Suppressor macrophage treated with lipopolysaccharide for 4 hours (primary cell): ENCODE measurements at places on chromosomes 11 and 22.
A peak's percentile ranks its signal among the peaks of the same experiment; 100 is the strongest.

DNA sequence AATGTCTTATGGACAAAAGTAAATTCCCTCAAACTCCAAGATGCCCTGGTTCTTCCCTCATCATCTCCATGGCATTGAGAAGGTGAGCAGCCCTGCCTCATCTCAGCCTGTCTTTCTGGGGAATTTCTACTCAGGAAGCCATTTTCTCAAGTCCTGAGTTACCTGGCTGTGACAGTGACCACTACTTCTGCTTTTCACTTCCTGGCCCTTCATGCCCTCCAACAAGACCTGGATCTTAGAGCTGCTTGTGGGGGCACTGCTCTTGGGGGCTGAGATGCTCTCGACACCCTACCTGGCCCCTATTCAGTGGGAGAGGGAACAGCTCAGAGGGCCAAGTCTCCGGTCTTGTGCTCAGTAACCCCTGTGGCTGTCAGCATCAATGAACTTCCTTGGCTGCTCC lies 5.5 kb upstream of the IGSF22 start:
- DNase-seq, result no peak

DNA sequence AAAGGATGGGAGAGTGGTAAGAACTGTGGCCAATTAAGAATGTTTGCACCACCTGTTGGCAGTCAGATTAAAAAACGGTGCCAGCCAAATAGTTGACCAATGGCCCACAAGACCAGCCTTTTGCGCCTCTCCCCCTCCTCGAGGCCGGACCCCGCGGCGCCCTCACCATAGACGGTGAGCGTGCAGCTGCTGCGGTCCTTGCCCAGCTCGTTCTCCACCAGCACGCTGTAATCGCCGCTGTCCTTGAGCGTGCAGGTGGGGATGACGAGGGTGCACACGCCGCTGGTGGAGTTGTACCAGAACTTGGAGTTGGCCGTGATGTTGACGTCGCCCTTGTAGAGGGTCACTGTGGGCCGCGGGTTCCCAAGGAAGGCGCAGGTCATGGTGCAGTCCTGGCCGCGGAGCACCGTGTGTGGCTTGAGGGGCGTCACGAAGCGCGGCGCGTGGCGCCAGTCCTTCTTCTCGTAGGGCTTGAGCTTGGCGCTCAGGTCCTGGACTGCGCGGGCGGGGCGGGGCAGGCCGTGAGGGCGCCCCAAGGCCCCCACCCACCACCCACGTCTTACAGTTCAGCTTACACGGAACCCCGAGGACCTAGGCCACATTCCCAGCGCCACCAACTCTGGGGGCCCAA lies 7.2 kb downstream of the TMEM86A start:
- peak; percentile 16 for DNase-seq

DNA sequence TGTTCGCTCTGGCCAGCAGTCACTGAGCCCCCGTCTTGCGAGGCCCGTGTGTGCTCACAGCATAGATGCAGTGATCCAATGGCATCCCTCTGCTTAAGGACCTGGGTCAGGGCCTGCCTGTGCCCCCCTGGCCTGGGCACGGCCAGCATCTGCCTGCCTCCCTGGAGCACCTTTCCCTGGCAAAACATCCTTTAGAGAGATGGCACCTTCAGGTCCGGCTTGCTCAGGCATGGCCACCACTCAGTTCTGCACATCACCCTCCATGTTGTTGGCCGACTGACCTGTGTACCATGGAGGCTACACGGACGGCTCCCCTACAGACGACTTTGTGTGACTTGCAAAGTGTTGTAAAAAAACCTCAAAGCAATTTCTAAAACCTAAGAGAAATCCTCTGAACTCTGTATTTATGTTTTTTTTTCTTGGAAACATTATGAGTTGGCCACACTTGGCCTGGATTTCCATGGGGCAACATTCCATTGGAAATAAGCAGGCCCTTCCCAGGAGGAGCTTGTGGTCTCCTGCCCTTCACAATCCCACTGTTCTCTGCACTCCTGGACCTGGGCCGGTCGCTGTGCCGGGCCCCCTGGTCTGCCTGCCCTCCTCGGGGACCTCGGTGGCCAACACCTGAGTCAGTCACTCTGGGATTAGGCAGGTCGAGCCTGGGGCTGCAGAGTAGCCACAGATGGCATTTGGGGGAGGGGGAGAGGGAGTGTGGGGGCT lies 592.4 kb downstream of the TBC1D22A start:
- no peak for DNase-seq

- no peak for DNase-seq
Measured at GRCh38 chr11:127195501-127196120, 195.0 kb upstream of the KIRREL3 start.

GRCh38 chr11:74633406-74634393 lies 41.3 kb downstream of the POLD3 start:
- peak; percentile 27 for DNase-seq

GRCh38 chr11:14409891-14410290 lies 50.9 kb upstream of the RRAS2 start:
- DNase-seq, result no peak

DNA sequence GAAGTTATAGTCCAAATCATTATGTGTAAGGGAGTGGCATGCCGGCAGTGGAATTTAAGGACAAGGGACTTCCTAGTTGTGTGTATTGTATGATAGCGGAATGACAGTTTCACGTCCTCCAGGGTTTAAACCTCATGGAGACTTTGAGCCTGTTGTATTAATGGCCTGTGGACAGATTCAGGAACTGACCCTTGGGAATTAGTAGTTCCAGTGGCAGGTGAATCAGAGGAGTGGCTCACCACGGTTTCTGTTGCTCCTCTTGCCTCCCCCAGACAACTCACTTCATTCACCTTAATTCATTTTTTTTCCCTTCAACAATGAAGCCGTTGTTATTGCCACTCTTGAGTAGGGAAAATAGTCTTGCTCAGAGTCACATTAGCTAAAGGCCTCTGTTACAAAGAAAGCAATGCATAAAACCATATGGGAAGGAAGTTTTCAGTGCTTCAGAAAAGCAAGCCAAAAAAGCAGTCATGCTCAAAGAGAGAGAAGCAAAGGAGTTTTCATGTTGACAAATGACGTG lies 22.6 kb downstream of the AMOTL1 start:
- DNase-seq, result no peak

GRCh38 chr11:112255067-112255720 lies 5.5 kb downstream of the PLET1 start:
- DNase-seq, result peak; percentile 61

- DNase-seq, result no peak
Measured at GRCh38 chr11:118156531-118157185, 4.0 kb upstream of the SCN4B start.

GRCh38 chr11:1220941-1221721 lies 1.7 kb upstream of the MUC5B start:
- no peak for DNase-seq

DNA sequence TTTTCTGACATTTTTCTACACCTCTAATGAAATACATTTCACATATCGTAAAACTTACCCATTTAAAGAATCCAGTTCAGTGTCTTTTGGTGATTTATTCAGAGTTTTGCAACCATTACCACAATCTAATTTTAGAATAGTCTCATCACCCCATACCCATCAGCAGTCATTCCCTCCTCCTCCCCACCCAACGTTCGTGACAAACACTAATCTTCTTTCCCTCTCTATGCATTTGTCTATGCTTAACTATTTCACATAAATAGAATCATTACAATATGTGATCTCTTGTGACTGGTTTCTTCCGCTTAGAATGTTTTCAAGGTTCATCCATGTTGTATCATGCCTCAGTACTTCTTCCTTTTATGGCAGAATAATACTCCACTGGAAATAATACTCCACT lies 9.5 kb downstream of the TTC28 start:
- DNase-seq, result peak; percentile 79

DNA sequence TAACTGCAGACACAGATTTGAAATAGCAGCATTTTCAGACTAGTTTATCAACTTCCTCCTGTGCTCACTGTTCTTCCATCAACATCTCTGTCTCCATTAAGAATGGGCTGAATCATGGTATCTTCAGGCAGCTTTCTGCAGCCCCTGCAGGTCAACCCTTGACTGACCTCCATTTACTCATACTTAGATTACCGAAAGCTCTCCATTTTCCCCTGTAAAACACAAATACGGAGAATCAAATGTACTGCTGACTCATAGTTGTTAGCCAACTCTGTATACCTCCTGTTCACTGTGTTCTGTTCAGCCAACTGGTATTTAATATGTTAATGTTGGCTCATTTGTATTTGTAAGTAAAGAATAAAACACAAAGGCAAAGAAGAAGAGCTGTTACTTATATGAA lies 364.0 kb downstream of the CASP12 start:
- DNase-seq, result no peak

DNA sequence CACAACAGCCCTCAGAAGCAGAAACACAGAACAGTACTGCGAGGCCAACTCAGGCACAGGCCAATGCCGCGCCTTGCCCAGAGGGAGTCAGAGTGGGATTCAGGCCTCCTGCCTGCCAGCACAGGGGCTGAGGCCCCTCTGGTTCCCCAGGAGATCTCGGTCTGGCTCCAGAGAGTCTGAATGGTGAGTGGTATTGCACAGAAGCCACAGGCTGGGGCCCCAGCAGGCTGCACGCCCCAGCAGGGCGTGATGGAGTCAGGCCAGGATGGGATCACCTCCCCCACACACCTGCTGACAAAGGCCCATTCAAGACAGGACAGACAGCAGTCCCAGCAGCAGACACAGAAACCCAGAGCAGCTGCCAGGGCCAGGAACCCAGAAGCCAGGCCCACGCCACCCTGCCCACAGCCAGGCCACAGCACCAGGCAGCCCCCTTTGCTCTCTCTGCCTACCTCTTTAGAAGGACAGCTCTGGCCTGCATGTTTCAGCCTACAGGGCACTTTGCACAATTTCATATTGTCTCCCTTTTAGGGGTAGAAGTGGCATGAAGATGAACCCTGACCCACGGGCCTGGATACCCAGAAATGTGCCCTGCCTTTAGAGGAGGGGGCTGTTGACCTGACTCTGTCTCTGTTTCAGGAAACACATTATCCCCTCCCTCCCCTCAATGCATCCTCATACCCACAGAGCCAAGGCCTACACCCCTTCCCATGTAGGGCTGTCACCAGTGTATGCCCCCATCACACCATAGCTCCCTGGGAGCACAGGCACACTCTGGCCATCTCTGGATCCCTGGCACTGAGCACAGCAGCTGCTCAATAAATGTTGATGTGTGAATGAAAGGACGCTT lies 6.1 kb downstream of the FXYD6 start:
- no peak for DNase-seq

GRCh38 chr11:74321487-74322188 lies 10.2 kb upstream of the P4HA3 start:
- DNase-seq, result peak; percentile 64

GRCh38 chr22:22872722-22873708 lies 14.6 kb upstream of the IGLL5 start:
- no peak for DNase-seq
